Cardiac septum (tissue), 1 donor: ENCODE measurements at places on chromosomes 13 and 19.

DNA sequence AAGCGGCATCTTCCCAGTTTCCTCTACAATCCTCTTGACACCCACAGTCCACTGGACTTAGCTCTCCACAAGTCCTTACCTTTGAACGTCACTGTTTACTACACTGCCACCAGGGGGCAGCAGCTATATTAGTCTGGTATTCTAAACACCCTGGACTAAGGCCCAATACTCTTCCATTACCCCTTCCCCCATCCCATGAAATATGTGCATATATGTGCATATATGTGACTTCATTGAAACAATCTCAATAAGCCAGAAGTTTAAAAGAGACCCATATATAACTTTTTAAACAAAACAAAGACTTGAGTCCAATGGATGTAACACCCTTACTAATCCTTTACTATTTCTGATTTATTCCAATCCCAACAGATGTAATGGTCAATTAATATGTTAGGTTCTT, 15.5 kb downstream of the GGACT start:
- no peak for DNase-seq

GRCh38 chr13:59345311-59345710, 818.4 kb downstream of the DIAPH3 start:
- peak; percentile 85 for DNase-seq

- DNase-seq = no peak
Measured at GRCh38 chr13:35894636-35895035, 236.5 kb downstream of the DCLK1 start.

DNA sequence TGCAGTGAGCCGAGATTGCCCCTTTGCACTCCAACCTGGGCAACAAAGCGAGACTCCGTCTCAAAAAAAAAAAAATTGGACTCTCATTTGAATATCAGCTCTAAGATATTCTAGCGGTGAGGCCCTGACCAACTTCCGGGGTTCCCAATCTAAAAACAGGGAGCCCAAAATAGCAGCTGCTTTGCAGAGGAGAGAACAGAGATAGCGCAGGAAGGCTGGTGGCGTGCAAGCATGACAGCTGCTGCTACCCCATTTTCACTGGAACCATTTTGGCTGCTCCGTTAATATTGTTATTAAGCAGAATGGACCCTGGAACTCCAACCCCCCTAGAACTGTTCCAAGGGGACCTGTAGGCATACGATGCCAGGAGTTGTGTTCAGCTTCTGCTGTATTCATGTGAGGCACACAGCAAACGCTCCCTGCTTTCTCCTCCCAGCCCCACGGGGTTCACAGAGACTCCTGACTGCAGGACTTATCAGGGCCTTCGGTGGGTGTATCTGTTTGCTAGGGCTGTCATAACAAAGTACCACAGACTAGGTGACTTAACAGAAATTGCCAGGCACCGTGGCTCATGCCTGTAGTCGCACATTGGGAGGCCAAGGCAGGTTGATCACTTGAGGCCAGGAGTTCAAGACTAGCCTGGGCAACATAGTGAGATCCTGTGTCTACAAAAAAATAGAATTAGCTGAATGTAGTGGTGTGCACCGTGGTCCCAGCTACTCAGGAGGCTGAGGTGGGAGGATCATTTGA, 11.5 kb downstream of the STXBP2 start:
- no peak for DNase-seq

DNA sequence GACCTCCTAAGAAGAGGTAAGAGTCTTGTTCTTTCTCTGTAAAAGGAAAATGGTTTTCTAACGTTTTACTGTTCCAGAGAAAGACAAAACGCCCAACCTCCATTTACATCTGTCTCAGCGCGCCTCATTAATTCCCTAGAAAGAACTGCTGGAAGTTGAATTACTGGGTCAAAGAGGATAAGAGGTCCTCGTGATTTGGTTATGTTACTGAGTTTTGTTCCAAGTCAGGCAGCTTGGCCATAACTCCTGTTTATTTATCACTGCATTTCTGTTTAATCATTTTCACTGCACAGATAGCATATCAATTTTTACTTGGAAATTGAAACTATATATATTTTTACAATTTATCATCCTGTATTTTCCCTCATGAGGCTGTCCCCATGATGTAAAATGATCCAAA, 112.9 kb upstream of the PEG3 start:
- DNase-seq = no peak

DNA sequence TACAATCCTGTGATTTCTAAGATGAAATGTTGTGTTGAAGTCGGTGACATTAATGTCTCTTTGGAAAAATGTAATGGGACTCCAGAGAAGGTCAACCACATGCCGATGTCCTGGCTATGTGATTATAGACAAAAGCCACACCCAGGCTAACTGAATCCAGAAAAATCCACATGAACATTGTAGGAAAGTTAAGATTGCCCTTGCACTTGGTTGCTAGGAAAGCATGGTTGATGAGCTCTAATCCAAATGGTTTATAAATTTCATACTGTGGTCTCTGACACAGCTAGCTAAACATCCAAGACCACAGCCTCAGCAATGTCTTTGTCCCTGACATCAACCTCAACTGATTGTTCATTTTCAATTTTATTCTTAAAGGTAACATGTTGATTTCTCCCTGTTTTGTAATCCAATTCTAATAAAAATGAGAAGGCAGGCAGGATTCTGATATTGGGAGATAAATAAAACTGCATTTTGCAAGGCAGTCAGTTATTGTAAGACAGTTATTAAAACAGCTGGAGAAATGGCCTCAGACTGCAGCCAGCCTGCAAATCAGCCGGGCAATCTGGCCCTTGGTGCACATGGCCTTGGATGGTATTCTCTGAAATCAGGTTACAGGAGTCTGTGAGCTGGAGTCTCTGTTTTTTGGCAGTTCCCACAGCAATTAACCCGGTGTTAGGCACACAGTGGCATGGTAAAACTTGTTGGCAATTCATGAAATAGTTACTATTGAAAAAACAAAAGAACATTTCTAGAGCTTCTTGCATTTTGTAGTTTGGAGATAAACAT, 93.9 kb downstream of the STARD13 start:
- no peak for DNase-seq

GRCh38 chr13:113075711-113076110, 29.9 kb upstream of the F7 start:
- DNase-seq = no peak

DNA sequence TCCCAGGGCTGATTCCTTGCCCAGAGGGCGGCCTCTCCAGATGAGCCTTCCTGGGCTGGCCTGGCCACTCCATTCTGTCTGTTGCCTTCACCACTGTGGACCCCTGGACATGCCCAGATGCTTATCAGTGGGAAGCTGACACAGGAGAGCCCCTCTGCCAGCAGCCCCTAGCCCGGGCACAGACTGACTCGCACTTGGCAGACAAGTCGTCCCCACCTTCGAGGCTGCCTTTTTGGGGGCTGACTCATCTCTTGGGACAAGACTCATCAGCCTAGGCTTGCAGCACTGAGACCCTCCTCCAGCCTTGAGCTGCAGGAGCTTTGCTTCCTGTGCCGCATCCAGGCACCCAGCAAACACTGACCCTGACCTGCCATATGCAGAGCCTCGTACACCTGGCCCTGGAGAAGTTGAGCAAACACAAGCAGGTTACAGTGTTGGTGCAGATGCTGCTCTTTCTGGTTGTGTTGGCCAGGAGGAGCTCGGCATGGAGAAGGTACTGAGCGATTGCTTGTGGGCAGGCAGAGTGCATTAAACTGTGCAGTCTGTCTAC, 8.1 kb downstream of the CHST8 start:
- no peak for DNase-seq

GRCh38 chr13:100887729-100888151, 213.1 kb upstream of the TMTC4 start:
- no peak for DNase-seq

DNA sequence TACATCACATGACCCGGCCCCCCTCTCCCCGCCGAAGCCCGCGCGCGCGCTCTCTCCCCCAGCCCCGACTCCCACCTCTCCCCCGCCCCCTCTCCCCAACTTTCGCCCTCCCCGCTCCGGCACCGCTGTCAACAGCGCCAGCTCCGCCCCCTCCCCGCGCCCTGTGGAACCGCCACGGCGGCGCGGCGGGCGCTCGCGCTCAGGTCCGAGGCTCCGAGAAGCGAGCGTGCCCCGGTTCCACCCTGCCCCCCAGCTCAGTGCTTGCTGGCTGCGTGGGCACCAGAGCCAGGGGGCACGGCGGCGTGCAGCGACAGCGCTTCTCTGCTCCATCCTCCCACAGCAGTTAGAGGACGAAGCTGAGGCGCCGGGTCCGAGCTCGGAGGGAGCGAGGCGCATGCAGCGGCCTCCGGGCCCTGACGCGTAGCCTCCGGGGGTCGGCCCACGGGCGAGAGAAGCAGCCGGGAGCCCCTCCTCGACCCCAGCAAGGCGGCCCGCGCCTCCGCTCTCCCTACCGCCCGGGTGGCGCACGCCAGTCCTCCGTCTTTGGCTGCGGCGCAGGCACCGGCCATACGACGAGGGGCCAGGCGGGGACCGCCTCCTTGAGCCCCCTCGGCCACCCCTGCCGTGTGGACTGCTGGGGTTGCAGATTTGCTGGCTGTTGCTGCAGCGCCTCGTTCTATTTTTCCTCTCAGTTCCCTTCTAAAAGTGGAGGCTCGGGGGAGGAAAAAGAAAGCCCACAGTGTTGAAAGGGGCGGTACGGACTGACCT, 109.5 kb downstream of the KCNRG start:
- DNase-seq = peak; percentile 98

DNA sequence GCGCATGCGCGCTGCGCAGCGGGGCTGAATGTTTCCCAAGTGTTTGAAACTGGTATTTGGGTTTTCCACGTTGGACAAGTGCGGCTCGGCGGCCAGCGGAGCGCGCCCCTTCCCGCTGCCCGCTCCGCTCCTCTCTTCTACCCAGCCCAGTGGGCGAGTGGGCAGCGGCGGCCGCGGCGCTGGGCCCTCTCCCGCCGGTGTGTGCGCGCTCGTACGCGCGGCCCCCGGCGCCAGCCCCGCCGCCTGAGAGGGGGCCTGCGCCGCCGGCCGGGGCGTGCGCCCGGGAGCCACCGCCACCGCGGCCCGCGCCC, at the start of gene ING1:
TSS of gene ING1 (plus strand) at position 59 of the 311 bp plus-strand sequence. CDS start 450 bp downstream, outside the sequence.
- DNase-seq = no peak

DNA sequence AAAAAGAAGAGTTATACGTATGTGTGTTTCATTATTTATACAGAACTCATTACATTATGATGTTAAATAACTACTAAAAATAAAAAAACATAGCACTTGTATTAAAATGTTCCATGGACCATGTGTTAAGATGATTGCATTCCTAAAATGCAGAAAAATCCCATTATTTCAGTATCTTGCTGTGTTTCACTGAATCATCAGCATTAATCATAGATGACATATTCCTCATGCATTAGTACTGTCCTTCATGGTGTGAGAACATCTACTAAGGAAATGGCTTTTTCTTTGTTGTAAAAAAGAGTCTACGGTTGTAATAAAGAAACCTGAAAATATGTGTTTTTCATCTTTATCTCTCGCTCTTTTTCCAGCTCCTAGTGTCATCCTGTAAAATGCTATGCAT, 416.5 kb downstream of the FGF14 start:
- DNase-seq = no peak

DNA sequence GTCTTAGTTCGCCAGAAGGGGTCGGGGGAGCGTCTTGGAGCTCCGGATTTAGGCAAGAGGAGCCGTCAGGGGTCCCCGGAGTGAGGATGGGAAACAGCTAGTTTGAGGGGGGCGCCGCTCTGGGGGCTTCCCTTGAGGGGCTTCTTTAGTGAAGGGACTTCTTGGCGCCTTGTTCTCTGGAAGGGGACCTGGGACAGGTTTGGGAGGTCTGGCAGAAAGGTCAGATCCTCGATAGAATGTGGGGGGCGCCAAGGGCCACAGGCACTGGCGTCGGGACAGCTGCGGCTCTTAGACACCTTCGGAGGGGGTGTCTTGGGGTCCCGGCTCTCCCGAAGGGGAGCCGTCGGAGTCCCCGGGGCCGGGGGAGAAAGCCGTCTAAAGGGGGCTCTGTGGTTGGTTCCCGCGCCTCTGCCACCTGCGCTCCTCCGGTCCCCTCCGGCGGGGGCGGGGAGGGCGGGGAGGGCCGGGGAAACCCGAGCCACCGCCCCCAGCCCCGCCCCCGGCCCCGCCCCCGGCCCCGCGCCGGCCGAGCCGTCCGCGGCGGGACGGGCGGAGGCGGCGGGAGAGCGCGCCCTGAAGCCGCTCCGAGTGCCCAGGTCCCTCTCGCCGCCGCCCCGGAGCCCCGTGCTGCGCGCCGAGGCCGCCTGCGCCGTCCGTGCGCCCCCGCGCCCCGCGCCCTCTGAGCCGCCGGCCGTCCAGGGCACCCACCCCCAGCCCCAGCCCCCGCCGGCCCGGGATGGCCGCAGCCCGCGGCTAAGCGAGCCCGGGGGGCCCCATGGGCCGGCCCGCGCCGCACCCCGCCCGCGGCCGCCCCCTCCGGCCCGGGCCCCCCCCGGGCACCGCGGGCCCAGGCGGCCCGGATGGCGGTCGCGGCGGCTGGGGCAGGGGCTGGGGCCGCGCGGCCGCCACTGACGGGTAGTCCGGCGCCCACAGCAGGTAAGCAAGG, at the start of gene NRTN:
TSS of gene NRTN (plus strand) at position 552 of the 946 bp plus-strand sequence. CDS start 19,099 bp downstream, outside the sequence.
- no peak for DNase-seq

DNA sequence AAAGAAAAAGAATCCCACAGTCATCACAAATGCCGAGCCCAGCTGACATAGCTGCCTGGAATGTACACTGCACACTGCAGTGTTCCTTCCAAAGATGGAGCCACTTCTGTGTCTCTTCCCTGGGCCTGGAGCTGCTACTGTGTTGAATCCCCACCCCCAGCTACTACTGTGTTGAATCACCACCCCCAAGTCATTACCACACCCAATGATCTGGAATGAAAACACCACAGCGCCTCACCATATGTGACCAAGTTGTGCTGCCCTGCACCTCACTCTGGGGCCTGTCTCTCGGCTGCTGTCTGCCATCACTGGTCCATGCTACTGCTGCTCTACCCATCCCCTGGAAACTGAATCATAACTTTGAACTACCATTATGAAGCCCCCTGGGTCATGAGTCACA, 861.2 kb downstream of the UQCRFS1 start:
- no peak for DNase-seq

GRCh38 chr13:89832827-89833226, 1514.7 kb upstream of the MIR17HG start:
- DNase-seq = no peak

DNA sequence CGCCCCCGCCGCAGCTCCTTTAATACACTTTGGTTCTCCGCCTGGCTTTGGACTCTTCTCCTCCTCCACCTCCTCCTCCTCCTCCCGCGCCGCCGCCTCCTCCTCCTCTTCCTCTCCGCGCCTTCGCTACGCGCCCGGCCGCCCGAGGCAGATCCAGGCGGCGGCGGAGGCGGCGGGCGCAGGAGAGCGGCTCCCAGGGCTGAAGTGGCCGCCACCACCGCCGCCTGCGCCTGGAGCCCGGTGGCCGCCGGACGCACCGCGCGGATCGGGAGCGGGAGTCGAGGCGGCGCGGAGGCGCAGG, at the start of gene ZIC2:
TSS of gene ZIC2 (plus strand) at position 50 of the 301 bp plus-strand sequence. CDS start 281 bp downstream, outside the sequence.
- DNase-seq = no peak

- DNase-seq = no peak
Measured at GRCh38 chr19:19274146-19274545, 1.0 kb upstream of the TM6SF2 start.

- DNase-seq = no peak
Measured at GRCh38 chr13:38045278-38046048, 175.9 kb upstream of the TRPC4 start.
